ENCODE measurements at places on chromosomes 3 and 15.
A peak's percentile ranks its signal among the peaks of the same experiment; 100 is the strongest.

GRCh38 chr15:67462875-67463274 is 58.1 kb upstream of the C15orf61 start:
- DNase-seq = no peak

- DNase-seq = no peak
Observed at GRCh38 chr15:75156326-75157215, 45.1 kb upstream of the C15orf39 start.

DNA sequence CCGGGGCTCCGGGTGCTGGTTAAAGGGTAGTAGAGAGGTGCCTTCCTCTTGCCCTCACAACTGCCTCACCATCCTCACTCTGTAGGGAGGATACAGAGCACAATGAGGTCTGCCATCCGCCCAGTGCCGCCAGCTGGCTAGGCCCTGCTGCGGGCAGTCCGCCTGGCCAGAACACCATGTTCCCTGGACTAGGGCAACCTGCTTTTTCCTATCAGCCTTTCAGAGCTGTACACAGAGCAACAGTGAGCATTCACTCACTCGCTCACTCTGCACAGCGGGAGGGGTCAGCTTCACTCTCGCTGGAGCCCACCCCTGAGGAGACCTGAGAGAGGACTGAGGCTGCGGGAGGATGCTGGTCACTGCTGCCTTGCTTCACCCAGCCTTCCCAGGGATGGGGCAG is 218.7 kb upstream of the CHRNA7 start:
- DNase-seq = no peak

GRCh38 chr15:25106209-25106608 is 151.4 kb downstream of the SNRPN start:
- DNase-seq = no peak

GRCh38 chr3:50213373-50213772 is 8.3 kb downstream of the SLC38A3 start:
- no peak for DNase-seq

DNA sequence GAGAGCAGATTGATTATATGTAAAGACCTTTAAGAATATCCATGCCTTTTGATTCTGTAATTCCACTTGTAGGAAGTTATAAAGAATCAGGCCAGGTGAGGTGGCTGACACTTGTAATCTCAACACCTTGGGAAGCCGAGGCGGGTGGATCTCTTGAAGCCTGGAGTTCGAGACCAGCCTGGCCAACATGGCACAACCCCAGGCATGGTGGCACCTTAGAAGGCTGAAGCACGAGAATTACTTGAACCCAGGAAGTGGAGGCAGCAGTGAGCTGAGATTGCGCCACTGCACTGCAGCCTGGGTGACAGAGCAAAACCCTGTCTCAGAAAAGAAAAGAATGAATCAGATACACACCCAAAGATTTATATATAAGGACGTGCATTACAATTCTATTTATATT is 33.9 kb downstream of the HRH1 start:
- no peak for DNase-seq

DNA sequence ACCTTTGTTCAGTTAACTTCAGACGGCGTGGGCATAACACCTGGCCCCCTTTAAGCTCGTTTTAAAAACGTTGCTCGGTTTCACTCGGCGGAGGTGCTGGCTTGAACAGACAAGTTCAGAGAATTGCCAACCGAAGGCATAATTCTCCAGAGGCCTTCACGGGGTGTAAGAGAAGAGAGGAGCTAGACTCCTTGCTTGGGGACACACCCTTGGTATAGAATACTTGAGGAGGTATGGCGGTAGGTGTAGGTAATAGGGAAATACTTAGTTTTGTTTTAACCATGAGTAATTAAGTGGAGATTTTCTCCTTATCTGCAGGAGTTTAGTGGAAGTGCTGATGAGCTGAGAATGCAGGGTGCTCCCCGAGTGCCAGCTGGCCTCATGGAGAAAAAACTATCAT is 921 bp downstream of the FBXL2 start:
- no peak for DNase-seq

- no peak for DNase-seq
Observed at GRCh38 chr3:162015856-162016255, 519.2 kb downstream of the OTOL1 start.

GRCh38 chr3:94482686-94483085 is 419.8 kb downstream of the NSUN3 start:
- DNase-seq = no peak

DNA sequence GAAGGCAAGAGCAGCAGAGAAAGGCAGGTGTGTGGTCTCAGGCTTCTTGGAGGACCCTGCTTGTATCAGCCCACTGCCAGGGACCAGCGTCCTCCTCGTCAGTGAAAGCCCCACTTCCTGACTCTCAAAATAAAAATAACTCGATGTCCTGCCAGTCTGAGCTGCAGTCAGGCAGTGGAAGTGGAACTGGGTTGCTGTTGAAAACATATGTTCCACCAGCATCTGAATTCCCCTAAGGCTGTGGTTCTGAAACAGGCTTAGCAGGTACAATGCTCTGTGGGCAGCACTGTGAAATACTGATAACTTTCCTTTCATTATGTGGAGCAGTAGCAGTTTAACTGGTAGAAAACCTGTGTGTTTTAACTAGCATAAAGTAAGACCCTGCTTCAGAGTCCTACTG is 121.6 kb upstream of the EIF1B start:
- no peak for DNase-seq

- peak; percentile 64 for DNase-seq
Observed at GRCh38 chr3:46312991-46313390, 40.9 kb upstream of the CCR2 start.

DNA sequence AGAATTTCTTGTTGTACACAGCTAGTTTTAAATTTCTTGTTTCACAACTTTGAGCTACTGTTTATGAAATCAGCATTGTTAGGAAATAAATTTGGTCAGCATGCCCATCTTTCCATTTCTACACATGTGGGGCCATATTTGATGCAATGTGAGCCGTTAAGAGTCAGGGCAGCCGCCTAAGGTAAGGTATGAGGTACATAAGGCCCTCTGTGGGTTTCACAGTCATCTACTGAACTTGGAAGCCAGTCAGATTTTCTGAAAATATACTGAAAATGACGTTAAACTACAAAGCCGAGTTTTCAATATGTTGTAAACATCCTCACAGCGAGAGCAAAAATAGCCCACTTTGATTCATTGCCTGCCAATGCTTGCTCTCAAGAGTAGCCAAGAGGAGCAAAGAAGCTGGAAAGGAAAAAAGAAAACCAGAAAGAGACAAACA is 94.7 kb upstream of the PDZRN3 start:
- DNase-seq = no peak

DNA sequence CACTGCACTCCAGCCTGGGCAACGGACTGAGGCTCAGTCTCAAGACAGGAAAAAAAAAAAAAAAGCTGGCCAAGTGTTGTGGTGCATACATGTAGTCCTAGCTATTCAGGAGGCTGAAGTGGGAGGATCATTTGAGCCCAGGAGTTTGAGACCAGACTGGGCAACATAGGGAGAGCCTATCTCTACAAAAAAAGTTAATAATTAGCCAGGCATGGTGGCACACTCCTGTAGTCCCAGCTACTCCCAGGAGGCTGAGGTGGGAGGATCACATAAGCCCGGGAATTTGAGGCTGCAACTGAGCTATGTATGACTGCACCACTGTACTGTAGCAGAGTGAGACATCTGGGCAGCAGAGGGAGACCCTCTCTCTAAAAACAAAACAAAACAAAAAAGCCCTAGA is 58.9 kb downstream of the RBPMS2 start:
- no peak for DNase-seq

DNA sequence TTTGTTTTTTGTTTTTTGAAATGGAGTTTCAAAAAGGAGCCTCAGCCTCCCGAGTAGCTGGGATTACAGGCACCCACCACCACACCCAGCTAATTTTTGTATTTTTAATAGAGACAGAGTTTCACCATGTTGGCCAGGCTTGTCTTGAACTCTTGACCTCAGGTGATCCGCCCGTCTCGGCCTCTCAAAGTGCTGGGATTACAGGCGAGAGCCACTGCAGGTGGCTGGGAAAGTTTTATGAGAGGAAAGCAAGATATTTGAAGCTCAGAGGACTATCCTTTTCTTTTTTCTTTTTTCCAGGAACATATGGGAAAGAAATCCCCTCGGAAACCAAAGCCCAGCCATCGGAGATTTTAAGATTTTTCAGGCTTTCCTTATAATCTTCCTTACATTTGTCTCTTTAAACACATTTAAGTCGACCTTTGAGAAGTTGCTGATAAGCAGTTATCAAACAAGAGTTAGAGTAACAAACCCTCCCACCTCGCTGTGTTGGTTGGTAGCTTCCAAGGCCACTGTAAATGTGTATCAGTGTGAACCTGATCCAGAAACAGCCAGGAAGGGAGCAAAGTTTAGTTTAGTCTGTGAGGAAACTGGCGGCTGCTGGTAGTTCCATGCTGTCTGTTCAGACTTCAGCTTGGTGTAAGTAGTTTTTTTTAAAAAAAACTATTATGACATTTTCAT is 34.5 kb upstream of the MAP3K13 start:
- no peak for DNase-seq

- DNase-seq = no peak
Observed at GRCh38 chr15:29452881-29453731, 183.5 kb upstream of the NSMCE3 start.

DNA sequence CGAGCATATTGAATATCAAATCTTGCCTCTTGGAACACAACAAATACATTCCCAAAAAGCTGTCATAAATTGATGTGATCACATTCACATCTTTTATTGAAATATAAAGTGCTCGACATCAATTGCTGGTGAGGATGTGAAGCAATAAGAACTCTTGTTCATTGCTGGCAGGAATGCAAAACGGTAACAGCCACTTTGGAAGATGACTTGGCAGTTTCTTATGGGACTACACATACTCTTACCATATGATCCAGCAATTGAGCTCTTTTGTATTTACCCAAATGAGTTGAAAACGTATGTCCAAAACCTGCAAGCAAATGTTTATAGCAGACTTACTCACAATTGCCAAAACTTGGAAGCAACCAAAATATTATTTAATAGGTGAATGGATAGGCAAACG is 234.9 kb downstream of the CACNA2D3 start:
- DNase-seq = no peak

- DNase-seq = no peak
Observed at GRCh38 chr3:46429671-46430070, 22.6 kb downstream of the CCRL2 start.

GRCh38 chr3:107916171-107916570 is 174.7 kb downstream of the CD47 start:
- DNase-seq = no peak

DNA sequence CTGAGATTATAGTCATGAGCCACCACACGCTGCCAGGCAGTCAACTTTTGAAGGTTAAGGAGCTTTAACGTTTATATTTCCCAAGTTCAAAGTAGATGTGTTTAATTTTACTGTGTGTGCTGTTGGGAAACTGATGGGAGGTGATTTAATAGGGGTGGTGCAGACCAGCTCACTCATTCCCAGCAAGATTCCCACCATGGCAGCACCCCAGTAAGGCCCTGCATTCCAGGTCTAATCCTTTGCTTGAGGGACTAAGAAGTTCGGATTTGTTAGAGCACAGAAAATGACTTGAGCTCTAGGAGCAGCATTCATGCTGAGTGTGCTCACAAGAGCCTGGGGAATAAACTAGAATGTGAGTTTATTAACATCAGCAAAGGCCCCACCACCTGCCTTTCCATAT is 25.2 kb downstream of the TSEN2 start:
- DNase-seq = no peak

- no peak for DNase-seq
Observed at GRCh38 chr3:105944721-105945120, 75.9 kb upstream of the CBLB start.

DNA sequence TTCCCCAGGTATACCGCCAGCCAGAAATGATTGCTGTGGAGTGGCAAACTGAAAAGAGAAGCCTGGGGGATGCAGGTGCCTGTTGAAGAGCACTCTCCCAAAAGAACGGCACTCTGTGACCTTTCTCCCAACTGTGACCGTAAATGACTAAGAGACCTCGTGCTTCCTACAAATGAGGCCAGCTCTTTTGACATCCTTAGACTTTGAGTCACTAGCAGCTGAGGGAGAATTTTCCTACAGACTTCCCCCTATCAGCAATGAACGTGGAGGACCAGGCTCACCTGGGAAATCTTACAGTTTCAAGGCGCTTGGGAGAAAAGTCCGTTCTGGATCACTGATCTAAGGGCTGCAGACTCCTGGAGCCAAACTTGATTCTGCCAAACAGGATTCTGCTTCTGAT is 8.6 kb downstream of the AQP9 start:
- DNase-seq = peak; percentile 47

DNA sequence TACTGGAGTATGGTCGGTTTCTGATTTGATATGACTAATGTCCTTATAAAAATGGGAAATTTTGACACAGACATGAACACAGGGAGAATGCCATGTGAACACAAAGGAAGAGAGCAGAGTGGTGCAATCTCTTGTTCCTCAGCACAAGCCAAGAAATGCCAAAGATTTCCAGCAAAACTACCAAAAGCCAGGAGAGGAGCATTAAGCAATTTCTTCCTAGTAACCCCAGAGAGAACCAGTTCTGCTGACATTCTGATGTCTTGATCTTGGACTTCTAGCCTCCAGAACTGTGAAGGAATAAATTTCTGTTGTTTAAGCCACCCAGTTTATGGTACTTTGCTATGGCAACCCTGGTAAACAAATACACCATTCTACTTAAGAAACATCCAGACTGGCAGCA is 227.8 kb upstream of the MRPL3 start:
- DNase-seq = no peak

- DNase-seq = no peak
Observed at GRCh38 chr15:59994888-59995557, 9.1 kb upstream of the FOXB1 start.

DNA sequence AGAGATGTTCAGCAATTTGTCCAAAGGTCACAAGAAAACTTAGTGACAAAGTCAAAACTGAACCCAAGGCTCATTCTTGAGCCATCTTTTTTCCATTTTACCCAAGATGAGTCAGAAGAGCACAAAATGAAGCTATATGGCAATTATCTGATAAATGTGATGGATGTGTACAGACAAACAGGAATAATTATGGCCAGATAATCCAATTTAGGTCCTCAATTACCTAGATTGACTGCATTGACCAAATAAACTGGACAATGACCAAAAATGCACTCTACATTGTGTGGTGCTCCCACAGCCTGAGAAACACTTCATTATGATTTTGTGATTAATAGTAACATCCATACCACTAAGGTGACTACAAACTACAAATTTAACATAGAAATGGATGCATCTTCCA is 1105.8 kb downstream of the IGSF11 start:
- DNase-seq = no peak

DNA sequence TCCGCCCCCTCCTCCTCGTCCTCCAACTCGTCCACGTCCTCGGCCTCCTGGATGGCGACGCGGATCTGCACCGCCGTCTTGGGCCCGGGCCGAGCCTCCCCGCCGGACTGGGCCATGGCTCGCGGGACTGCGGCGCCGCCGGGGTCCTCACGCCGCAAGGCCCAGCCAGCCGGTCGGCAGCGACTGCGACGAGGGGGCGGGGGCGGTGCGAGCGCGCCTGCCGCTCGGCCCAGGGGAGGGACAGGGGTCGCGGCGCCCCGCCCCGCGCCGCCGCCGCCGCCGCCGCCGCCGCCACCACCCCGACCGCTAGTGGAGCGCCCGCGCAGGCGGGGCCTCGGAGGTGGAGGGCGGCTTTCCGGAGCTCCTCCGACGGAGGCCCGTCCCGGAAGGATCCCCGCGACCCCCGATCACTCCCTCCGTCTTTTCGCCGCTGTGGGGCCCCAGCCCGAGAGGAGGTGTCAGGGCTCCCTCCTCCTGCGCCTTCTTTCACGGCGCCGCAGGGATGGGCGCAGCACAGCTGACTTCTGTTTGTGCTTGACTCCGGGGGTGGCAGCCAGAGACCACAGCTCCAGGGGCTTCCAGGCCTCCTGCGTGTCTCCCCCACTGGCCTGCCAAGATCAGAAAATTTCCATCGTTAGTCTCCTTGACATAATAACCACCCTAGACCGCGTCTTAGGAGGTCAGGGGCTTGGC is at the start of gene LARP6:
TSS of gene LARP6 (minus strand) at position 185 of the 693 bp plus-strand sequence. CDS start at position 116, 69 bp downstream.
- no peak for DNase-seq

All from bone marrow (tissue), 2 donors.